CD4-positive, alpha-beta T cell treated with Interleukin-10 for 1 hour (primary cell): ENCODE measurements at places on chromosomes 4 and X.

DNA sequence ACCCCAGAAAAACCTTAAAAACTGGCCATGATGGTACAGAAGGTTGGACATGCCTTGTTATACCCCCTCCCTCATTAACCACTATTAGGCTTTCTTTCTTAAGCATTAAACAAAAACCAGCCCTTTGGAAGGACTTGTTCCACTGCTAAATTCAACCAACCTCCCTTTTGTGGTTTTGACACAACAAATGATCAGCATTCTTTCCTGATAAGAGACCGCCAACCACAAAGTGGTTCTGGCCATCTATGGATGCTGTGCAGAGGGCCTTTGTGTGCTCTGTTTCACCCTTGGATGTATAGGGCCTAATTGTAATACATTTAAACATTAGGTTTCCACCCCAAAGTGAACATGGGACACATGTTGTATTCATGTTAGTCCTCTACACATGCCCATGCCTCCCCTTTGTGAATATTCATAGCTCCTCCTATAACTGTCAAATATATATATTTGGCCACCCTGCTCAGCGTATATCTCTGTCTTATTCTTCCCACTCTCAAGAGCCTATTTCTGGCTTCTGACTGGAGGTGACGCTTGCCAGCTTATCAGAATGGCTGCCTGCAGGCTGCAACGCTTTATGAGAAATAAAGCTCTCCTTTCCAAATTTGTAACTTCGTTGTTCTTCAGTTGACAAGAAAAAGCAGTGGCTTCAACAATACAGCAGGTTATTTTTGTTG lies 126.6 kb downstream of the NPNT start:
- no peak for DNase-seq

DNA sequence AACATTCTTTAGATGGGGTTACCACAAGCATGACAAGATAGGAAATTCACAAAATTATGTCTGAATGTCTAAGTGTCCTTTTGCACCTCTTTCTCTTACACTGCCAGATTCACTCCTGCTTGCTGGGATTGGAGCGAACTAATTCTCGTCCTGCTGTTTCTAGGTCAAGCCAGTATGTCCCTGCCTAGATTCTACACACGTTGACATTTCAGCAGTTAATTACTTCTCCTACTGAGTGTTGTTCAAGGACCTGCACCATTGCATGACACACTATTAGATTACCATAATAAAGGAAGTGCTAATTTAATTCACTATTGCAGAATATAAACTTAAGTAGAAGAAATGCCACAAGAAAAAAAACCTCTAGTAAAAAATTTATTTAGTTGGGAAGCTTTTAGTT lies 1911.7 kb downstream of the PCDH7 start:
- DNase-seq, result no peak

GRCh38 chr4:18578307-18578706 lies 556.8 kb upstream of the LCORL start:
- no peak for DNase-seq

DNA sequence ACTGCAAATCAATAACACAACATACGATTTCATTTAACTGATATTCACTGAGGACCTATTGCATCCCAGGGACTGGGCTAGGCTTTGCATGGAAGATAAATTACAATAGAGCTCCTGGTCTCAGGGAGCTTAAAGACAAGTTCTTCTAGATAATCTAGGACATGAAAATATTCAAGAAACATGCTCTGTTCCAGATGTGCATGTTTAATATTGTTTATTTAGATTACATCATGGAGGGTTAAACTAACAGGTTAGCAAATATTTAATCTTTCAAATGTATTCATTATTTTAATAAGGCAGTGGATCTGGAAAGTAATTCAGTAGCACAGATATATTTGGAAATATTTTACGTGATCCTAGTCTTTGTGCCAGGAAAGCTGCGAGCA lies 2430.3 kb downstream of the PCDH7 start:
- no peak for DNase-seq

- no peak for DNase-seq
Observed at GRCh38 chrX:149629730-149630387, 1.7 kb downstream of the TMEM185A start.

GRCh38 chr4:77147079-77147782 lies 9.8 kb upstream of the CCNG2 start:
- no peak for DNase-seq

GRCh38 chr4:158816955-158817354 lies 48.1 kb downstream of the FNIP2 start:
- DNase-seq, result no peak

GRCh38 chrX:21004835-21005234 lies 369.4 kb upstream of the CNKSR2 start:
- DNase-seq, result no peak

DNA sequence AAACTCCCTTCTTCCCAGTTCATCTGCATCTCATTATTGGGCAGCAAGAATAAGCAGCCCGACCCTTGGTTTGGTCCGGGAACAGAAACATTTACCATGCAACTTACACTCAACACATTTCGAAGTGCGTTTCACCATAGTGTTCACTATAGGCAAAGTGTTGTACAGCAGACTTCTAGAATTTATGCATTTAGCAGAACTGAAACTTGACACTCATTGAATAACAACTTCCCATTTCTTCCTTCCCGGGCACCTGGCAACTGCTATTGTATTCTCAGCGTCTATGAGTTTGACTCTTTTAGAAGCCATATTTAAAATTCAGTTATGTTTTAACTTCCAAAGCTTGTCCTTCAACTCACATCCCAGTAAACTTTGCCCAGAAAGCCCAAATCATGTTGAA lies 840.6 kb downstream of the NLGN4X start:
- DNase-seq, result no peak

- no peak for DNase-seq
Observed at GRCh38 chrX:32576885-32577284, 634.5 kb downstream of the DMD start.

GRCh38 chr4:140790171-140790570 lies 34.0 kb upstream of the TBC1D9 start:
- no peak for DNase-seq

GRCh38 chr4:985123-985830 lies 1.6 kb upstream of the IDUA start:
- peak; percentile 70 for DNase-seq

DNA sequence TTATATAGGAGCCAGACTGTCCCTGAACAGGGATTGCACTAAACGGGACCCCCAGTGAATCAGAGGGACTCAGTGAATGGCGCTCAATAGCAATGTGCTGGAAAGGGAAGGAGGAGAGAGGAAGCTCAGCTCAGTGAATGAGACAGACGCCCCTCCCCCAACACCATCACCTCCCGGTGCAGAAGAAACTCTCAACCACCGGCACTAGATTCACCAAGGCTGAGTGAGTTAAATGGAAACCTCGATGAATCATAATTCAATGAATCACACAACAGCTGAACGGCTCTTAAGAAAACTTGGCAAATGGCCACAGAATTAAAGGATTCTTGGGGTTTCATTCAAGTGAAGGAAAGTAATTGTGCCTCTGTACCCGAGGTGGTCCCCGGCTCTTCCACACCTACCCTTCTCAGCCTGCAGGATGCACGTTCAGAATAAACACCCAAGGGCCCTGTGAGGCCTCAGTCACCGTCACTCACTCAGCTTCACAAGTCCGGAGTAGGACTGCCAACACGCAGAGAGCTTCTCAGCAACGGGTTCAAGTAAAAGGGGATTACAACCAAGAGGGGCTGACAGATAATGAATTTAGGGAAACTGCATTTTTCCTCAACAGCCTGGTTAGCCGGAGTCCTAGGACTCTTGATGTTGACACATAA lies 29.3 kb downstream of the CRMP1 start:
- DNase-seq, result no peak

GRCh38 chr4:188107931-188108843 lies 1.2 kb downstream of the TRIML2 start:
- DNase-seq, result no peak

DNA sequence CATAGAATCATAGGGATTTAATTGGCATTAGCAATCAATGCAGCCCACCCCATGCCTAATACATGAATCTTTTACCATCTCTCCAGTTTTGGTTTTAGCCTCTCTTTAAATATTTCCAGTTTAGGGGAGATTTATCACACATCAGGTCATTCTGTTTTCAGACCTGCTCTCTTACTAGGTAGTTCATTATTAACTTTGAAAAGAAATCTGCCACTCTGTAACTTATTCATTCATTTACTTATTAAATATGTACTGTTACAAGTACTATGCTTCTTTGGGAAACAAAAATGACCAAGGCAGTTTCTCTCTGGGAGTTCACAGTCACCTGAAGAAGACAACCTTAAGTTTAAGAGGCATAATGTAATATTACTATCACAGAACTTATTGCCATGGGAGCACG lies 62.1 kb downstream of the USO1 start:
- DNase-seq, result no peak

DNA sequence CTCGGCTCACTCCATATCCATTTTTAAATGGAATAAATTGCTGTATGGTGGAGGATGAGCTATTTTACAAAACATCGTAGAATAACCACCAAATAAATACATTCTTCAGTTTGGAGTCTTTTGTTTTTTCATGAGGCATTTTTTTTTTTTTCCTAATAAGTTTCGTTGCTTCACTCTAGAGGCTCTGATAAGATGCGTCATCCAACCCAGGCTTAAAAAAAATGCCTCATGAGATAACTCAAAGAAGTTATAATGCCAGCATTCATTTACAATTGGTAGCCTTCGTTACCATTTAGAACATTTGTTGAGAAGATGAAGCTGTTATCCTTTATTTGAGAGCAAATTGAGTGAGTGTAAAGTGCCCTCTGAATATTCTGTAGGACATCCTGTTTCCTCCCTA lies 172.2 kb upstream of the CENPE start:
- no peak for DNase-seq
